ENCODE measurements at places on chromosomes 3 and 15.
A peak's percentile ranks its signal among the peaks of the same experiment; 100 is the strongest.

- DNase-seq: no peak
Observed at GRCh38 chr15:91146728-91147127, 46.7 kb downstream of the SV2B start.

DNA sequence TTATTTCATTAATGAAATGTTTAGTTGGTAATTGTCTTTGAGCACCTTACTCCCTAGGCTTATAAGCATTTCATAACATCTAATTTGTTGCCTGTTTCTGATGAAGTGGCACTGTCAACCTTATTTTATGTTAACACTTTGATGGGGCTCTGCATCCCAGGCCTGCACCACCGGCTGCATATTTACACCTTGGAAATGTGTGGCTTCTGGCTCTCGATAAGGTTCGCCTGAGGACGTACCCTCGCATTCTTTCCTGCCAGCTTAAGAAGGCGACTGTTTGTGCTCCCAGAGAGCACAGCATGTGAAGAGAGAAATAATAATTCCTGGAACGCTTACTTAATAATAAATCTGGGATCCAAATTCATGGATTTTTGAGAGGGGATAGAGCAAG, 763.3 kb upstream of the CFAP20DC start:
- DNase-seq: no peak

DNA sequence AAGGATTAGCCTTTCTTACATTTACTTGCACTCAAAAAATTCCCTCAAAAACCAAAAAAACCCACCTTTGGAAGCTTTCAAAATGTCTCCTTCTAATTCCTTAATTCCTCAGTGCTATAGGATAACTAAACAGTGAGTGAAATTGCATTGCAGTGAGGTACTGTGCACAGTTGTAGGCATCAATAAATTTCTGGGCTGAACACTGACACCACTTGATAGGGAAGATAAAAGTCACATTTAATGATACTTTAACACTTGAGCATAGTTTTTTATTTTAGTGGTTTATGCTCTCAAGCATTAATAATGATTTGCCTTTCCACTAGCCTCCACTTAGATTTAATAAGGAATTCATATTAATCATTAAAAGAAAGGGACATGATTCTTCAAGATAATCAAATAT, 52.3 kb downstream of the MAP2K5 start:
- DNase-seq: no peak

DNA sequence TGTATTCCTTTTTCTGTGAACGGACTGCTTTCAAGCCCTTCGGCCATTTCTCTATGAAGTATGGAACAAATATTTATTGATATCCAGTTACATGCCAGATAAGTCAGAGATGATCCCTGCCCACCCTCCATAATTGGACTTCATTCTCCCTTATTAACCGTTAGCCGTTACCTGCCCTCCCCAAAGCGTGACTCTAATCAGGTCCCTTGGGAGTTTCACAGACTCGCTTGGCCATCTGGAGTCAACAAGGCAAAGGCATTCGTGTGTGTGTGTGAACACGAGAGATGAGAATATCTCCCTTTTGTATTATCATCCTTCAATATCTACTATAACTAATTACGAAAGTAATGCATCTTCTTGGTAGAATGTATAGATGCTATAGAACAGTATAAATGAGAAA, 314.5 kb downstream of the TLE3 start:
- DNase-seq: no peak

DNA sequence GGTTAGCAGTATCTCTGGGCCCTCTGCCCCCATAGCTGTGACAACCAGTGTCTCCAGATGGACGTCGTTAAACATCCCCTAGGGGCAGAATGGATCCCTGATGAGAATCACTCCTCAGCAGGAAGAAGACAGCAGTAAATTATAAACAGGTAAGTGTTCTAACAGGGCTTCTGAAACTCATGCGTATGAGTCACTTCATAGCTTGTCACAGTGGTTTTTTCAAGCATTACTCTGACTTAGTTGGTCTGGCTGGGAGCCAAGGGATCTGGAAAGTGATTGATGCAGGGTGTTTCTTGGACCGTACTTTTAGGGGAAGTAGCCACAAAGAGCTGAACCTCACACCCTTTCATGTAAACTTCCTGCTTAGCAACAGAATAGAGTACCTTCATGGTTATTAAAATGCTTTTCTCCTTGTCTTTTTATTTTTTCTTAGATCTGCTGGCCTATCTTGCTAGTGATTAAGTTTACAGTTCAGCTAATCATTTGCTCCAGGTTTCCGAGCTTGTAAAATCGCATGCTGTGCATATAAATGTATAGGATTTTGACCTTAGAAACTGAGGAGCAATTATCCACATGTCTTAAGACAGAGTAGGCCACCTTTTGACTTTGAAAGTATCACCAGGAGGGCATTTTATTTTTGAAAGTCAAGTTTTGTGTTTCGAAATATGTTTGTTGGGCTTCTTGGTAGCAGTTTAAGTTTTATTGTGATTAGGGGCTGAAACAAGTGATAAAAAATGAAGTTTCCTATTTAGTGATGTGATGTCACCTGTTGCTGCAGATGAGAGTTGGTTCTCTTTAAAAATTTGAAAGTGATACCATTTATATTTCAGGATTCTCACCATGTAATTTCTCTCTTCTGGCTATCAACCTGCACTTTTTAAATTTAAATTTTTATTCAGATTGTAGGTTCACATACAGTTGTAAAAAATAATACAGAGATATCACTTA, 333.9 kb downstream of the PTPRG start:
- peak; percentile 0 for DNase-seq

- no peak for DNase-seq
Observed at GRCh38 chr3:171813897-171814460, 3.7 kb upstream of the PLD1 start.

DNA sequence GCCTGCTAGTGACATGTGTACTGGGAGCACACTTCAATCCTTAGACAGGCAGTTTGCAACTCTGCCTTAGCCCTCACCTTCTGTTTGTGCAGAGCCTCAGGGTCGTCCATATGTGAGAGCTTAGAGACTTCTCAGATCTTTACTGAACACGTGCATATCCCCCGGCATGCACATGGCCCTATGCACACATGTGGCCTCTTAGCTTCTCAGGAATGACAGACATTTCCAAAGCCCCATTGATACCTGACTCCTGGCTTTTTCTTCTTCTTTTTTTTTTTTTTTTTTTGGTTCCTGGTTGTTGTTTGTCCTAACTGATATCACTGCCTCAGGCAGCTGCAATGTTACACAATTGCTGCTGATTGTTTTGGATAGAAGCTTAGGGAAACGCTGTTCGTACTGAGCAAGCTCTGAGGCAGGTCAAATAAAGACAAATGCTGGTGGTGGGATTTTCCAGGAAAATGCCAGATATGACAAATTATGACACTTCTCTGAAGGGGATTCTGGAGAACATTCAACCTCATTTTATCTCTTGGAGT, 107.2 kb upstream of the RGMA start:
- DNase-seq: no peak

DNA sequence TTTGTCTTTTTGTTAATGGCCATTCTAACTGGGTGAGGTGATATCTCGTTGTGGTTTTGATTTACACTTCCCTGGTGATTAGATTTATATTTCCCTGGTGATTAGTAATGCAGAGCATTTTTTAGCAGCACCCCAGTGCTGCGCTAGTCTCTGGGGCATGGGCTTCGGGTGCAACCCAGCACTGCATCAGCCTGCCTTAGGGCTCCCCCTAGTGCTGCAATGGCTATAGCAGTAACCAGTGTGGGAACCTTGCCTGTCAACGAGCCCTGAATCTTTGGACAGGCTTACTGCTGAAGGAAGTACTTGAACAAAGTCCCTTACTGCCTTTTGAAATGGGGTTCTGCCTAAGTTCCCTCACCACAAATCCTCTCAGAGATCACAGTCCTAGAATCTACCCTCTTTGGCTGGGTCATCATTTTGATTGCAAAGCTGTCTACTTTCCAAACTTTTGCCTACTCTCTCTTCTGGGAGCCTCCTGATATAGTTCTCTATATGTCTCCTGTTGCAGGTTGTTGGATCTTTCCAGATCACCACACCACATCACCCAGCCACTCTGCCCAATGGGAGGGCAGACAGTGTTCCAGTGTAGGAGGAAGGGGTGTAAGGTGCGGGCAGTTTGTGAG, 79.2 kb upstream of the CCNL1 start:
- no peak for DNase-seq

DNA sequence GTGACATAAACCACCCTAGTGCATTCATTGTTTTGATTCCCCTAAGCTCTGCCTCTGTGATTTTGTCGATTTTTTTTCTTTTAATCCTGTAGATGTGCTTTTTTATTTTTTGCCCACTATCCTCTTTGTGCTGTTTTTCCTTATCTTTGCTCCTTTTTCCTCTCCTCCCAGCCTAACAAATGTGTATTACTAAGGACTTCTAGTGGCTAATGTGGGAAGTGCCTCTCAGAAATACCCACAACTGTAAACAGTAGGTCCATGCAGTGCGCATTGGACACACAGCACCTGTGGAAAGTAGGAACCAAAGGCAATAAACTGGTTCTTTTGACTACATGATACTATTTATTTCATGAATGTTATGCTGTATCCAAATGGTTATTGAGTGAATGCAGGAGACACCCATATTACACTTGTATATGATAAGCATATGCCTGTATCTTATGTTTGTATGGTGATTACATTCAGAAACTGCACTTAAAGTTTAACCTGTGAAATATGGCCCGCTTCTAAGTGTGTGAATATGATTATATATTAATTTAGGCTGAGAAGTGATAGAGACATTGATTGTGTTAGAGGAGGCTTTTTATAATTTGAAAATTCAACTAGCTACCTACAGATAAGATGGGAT, 147.8 kb downstream of the PLCL2 start:
- no peak for DNase-seq

DNA sequence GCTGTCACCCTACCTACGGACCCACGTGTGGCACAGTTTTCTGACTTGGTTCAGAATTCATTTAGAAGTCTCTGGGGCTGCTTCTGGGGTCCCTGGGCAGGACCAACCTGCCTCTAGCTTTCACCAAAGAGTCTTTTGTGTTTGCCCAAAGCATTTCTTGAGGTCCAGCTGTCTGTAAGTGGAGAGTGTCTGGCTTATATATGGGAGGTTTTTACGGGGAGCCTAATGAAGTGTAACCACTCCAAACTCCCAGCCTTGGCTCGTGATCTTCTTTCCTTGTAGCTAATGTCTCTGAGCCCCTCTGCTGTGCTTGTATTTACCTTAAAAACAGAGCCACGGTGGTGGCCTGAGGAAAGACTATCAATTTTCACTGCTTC, 109.0 kb upstream of the CTDSPL start:
- DNase-seq: peak; percentile 72

- DNase-seq: no peak
Observed at GRCh38 chr15:88625943-88626741, 5.0 kb downstream of the AEN start.

DNA sequence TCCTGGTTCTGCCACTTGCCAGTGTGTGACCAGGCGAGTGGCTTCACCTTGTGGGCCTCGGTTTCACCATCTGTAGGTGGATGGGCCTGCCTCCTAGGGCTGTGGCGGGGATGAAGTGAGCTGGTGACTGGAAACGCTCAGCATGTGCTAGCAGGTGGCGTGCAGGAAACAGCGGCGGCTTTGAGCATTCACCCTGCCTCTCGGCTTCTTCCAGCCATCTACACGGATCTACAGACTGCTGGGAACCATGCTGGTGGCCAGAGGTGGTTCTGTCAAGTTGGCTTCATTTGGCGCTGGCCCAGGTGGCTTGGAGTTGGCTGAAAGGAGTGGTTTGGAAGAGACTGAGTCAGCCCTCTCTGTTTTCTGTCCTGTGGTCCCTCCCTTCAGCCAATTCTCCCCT, 106.3 kb downstream of the NUP210 start:
- DNase-seq: no peak

- no peak for DNase-seq
Observed at GRCh38 chr15:76467136-76467535, 130.6 kb downstream of the ISL2 start.

- DNase-seq: no peak
Observed at GRCh38 chr3:107660306-107660976, 137.7 kb downstream of the BBX start.

DNA sequence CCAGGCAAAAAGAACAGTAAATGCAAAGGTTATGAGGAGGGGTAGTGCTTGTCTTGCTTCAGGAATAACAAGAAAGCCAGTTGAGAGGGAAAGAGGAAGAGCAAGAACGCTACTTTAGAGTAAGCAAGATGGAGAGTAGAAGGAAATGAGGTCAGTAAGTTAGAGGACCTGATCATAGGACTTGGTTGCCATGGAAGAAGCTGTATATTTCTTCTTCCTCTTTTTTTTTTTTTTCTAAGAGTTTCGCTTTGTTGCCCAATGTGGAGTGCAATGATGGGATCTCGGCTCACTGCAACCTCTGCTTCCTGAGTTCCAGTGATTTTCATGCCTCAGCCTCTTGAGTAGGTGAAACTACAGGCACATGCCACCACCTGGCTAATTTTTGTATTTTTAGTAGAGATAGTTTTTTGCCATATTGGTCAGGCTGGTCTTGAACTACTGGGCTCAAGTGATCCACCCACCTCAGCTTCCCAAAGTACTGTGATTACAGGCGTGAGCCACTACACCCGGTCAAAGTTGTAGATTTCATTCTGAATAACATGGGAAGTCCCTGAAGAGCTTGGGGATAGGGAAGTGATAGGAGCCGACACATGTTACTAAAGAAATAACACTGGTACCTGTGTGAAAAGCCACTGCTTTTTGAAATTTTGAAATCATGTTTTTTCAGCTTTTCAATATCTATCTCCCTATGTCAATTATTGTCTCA, 527.9 kb upstream of the NAALADL2 start:
- DNase-seq: no peak

- DNase-seq: no peak
Observed at GRCh38 chr3:35594739-35595138, 44.6 kb upstream of the ARPP21 start.

GRCh38 chr15:52290329-52290728, 5.3 kb downstream of the MYO5C start:
- DNase-seq: no peak

DNA sequence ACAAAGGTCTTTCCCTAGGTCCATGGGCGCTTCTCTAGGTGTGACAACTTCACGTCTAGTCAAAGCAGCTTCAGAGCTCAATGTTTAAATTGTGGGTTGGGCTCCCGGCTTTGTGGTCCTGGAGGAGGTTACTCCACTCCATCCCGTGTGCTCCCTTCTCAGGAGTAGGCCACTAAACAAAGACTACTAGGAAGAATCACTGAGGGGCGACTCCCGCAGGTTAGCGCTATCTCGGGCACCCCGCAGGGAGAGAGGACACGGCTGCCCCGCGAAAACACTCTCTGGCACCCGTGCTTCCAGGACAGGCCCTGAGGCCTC, 500 bp downstream of the PARP6 start:
- DNase-seq: no peak

GRCh38 chr3:166986000-166986399, 394.1 kb downstream of the ZBBX start:
- DNase-seq: no peak

DNA sequence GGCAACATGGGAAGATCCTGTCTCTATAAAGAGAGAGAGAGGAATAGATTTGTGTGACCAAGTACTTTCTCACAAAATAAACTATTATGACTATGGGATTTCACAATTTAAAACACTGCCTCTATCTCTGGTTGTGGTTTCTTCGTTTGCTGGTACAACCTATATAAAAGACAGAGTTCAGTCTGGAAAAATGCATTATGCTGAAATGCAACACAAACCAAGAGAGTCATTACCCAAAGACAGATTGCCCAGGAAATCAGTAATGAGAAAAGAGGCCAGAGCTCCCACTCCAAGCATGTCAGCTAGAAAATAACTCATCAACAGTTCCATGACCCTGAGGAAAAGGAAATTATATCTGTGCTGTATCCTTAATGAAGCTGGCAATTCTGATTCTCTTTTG, 23.2 kb downstream of the GPR176 start:
- DNase-seq: no peak

GRCh38 chr3:4670352-4670751, 177.2 kb downstream of the ITPR1 start:
- DNase-seq: no peak
